SK-N-DZ (cell line): ENCODE measurements at places on chromosomes 7 and 10.

- no peak for DNase-seq
These were observed 224.6 kb downstream of the TNS3 start for GRCh38 chr7:47357361-47357760.

DNA sequence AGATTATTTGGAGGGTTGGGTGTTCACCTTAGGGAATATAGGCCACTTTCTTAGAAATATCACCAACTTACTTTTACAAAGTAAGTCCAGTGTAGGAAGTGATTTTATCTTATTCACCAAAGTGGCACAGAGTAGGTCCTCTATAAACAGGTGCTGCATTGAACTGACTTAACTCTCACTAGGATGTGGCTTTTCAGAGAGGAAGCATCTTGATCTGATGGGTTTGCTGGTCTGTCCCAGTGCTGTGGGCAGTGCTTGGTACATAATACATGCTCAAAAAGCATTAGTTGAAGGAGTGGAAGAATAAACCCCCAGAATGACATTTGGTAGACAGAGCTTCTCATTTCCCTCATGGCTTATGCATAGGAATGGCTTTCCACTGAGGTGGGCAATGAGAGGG is 334.7 kb downstream of the LRMDA start:
- no peak for DNase-seq

- DNase-seq: no peak
These were observed 1.8 kb upstream of the XPNPEP1 start for GRCh38 chr10:109924967-109925620.

DNA sequence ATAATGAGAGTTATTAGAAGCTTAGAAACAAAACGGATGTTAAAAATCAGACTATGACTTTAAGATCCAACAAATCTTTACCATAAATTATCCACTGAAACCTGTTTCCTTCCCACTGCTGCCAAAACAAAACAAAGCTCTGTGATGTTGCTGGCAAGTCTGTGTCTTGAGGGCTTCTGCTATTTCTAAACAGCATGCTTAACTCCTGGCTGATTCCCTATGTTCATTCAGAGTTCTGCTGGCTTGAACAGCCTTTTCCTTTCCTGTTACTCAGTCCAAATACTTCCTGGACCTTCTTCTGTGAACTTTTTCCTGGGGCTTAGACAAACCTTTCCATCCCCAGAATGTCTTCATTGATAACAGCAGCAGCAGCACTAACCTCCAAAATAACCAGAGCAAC is 448.1 kb downstream of the SORCS1 start:
- DNase-seq: no peak

GRCh38 chr7:131890176-131890575 is 333.7 kb upstream of the PODXL start:
- no peak for DNase-seq

DNA sequence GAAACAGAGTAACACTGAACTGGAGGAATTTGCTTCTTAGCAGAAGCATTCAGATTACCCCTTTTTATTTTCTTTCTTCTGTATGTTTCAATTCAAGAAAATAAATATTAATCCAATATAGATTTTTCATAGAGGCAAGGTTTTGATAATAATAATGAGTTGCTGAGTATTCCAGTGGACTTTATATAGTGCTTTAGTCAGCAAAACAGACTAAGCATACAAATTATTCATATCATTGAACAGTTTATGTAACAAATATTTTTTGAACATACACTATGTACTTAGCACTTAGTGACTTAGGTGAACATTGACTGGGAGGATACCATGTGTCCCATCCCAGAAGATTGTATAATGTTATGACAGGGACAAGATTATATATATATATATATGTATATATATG is 32.0 kb downstream of the PPP1R9A start:
- DNase-seq: no peak
